WTC11 (cell line): ENCODE measurements at places on chromosomes 5 and 9. TPM values are rescaled to one million over a fixed set of nuclear protein-coding genes. Genes with fewer than 3 reads are reported as not detected.

ANKRD31 gene
- total RNA-seq = 0.09 to 0.18 TPM (median 0.09 TPM) in 3 replicates

WNT8A gene
- 0.16 TPM in 1 of 3 replicates, not detected in the others for total RNA-seq

FGD3 gene
- total RNA-seq = 1.7 to 1.9 TPM (median 1.8 TPM) in 3 replicates

BHMT2 gene
- 0.11 to 0.27 TPM in 2 of 3 replicates, not detected in the other for total RNA-seq

KIF4B gene
- total RNA-seq = 0.07 to 0.09 TPM in 2 of 3 replicates, not detected in the other

LCN10 gene
- 2.4 to 3.7 TPM (median 3.3 TPM) in 3 replicates for total RNA-seq

NR4A3 gene
- total RNA-seq = 0.46 to 0.57 TPM (median 0.50 TPM) in 3 replicates

LECT2 gene
- not detected in 3 replicates for total RNA-seq

SLC34A3 gene
- total RNA-seq = 0.13 to 0.23 TPM (median 0.14 TPM) in 3 replicates

FAM53C gene
- total RNA-seq = 51.3 to 56.2 TPM (median 53.0 TPM) in 3 replicates

- H3K36me3 ChIP-seq = peaks cover 11% of the 10 kb centered on the region
- no peak for DNase-seq
- peaks cover 4% of the 10 kb centered on the region; the same call in 1 of the 2 replicates for H3K4me1 ChIP-seq
Measured at GRCh38 chr5:12141496-12141895, 237.2 kb upstream of the CTNND2 start.

- H3K4me1 ChIP-seq = no peaks in the 10 kb centered on the region
- H3K27me3 ChIP-seq = peaks cover 3% of the 10 kb centered on the region; the same call in 1 of the 2 replicates
- no peak overlapping the region for H3K4me3 ChIP-seq
Measured at GRCh38 chr5:27821681-27822080, 783.3 kb upstream of the CDH9 start.

DNA sequence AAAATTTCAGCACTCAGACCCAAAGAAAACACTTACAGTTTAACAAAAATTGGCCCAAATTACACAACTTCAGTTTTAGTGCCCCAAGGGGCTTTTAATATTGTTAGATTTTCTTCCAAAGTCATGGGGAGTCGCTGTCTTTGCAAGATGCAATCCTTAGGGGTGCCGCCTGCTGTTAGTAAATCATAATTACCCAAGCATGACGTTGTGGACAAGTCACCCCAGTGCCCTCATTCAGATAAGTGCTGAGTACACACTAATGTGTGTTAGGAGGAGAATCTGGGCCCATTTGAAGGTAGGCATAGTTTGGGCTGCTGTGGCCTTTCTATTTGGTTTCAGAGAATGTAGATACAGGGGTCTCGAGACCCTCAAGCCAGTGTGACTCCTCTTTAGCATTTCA is 138.1 kb downstream of the SV2C start:
- H3K27ac ChIP-seq = no peak overlapping the region
- no peak overlapping the region for H3K4me3 ChIP-seq
- no peaks in the 10 kb centered on the region for H3K36me3 ChIP-seq
- no peak for DNase-seq
- no peaks in the 10 kb centered on the region for H3K27me3 ChIP-seq
- peaks cover 4% of the 10 kb centered on the region; the same call in 1 of the 2 replicates for H3K4me1 ChIP-seq

DNA sequence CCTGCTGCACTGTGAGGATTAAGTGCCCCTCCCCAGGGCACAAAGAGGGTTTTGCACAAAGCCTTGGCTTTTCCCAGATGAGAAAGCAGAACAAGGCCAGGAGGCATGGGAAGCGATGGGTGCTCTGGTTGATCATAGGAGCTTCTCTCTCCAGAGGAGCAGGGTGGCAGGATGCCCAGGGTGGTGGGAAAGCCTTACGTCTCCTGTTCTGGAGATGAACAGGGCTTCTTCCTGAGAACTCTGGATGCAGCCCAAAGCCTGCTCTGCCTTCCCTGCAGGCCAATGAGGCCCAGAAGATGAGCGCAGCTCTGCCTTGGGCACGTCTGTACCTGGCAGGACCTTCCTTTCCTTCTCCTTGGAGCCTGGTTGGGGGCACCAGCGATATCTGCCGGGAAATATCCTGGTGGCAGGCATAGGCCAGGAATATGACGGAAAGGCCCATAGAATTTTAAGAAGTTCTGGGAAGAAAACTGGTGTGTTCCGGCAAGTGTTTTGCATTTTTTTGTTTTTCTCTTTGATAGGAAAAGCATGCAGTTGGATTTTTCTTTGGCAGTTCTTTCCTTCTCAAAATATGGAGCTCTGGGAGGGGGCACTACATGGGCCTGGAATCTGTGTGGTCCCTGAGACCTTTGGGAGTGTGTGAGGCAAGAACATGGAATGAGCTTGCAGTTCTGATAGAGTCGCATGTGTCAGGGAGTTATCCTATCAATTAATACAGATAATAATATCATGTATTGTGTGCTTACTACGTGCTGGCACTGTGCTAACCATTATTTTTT is 253.2 kb upstream of the KLF4 start:
- no peaks in the 10 kb centered on the region for H3K36me3 ChIP-seq
- no peak overlapping the region for H3K4me3 ChIP-seq
- DNase-seq = no peak
- H3K27ac ChIP-seq = no peak overlapping the region
- H3K4me1 ChIP-seq = peaks cover 5% of the 10 kb centered on the region; the same call in 1 of the 2 replicates

- no peak overlapping the region for H3K4me3 ChIP-seq
- no peaks in the 10 kb centered on the region; the same call in 1 of the 2 replicates for H3K27me3 ChIP-seq
- no peak for DNase-seq
- H3K27ac ChIP-seq = no peak overlapping the region
- H3K4me1 ChIP-seq = no peaks in the 10 kb centered on the region
Measured at GRCh38 chr5:35554016-35554415, 63.6 kb upstream of the SPEF2 start.

GRCh38 chr5:5432020-5432707 is 9.7 kb downstream of the ICE1 start:
- H3K27me3 ChIP-seq = no peaks in the 10 kb centered on the region
- DNase-seq = no peak
- H3K27ac ChIP-seq = no peak overlapping the region
- 0 out of 2 replicates have a peak, but pooled peaks cover under 1% of the 10 kb centered on the region for H3K36me3 ChIP-seq

- H3K27ac ChIP-seq = no peak overlapping the region
- H3K27me3 ChIP-seq = no peaks in the 10 kb centered on the region
- peaks cover 16% of the 10 kb centered on the region for H3K4me1 ChIP-seq
- DNase-seq = no peak
Measured at GRCh38 chr5:160108124-160108523, 11.1 kb downstream of the PWWP2A start.

GRCh38 chr9:89525446-89526374 is 27.8 kb upstream of the SEMA4D start:
- no peak for DNase-seq
- H3K27me3 ChIP-seq = no peaks in the 10 kb centered on the region
- peaks cover 6% of the 10 kb centered on the region for H3K4me1 ChIP-seq

DNA sequence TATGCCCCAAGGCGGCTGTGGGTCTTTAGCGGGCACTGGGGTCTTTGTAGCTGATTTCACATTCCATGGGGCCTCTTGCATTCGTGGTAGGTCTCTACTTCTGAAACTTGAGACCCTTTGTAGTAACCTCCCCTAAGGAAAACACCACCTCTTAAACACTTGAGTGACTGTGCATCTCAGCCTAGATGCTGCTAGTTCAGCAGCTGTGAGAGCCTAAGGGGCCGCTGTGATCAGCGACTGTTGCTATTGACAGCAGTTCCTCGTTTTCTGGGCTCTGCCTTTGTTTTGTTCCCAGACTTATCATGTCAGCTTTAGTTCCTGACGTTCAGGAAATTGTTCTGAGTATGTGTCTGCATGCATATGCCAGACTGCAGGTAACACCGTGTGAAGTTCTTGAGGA is 171.2 kb downstream of the HSPA4 start:
- DNase-seq = no peak
- peaks cover 6% of the 10 kb centered on the region; the same call in 1 of the 2 replicates for H3K4me1 ChIP-seq
- H3K4me3 ChIP-seq = no peak overlapping the region
- no peak overlapping the region for H3K27ac ChIP-seq

DNA sequence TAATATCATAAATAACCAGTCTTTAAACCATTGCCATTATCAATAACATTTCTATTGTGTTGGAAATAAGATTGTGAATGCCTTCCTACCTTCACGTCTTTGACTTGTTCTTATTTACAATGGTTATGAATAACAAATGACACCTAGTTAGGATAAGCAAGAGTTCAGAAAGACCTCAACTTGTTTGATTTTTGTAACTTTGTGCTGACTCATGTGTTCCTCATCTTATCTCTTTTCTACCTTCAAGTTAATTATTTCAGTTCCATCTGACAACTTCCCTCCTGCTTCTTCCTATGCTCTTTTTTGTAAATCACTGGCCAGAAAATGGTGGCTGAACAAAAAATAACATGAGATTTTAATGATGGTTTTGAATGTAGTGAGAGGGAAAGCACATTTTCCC is 538.5 kb upstream of the TUSC1 start:
- H3K36me3 ChIP-seq = peaks cover 22% of the 10 kb centered on the region
- no peak for DNase-seq
- H3K27me3 ChIP-seq = no peaks in the 10 kb centered on the region
- no peak overlapping the region for H3K4me3 ChIP-seq

GRCh38 chr9:93721417-93721965 is 145.1 kb downstream of the PHF2 start:
- no peaks in the 10 kb centered on the region for H3K36me3 ChIP-seq
- no peaks in the 10 kb centered on the region for H3K27me3 ChIP-seq
- H3K4me1 ChIP-seq = no peaks in the 10 kb centered on the region
- H3K4me3 ChIP-seq = no peak overlapping the region
- H3K27ac ChIP-seq = no peak overlapping the region
- no peak for DNase-seq

- H3K4me1 ChIP-seq = peaks cover 4% of the 10 kb centered on the region
- H3K27me3 ChIP-seq = peaks cover 3% of the 10 kb centered on the region
- H3K4me3 ChIP-seq = no peak overlapping the region
- H3K36me3 ChIP-seq = peaks cover 3% of the 10 kb centered on the region; the same call in 1 of the 2 replicates
Measured at GRCh38 chr5:175738126-175738525, 80.3 kb downstream of the HRH2 start.

DNA sequence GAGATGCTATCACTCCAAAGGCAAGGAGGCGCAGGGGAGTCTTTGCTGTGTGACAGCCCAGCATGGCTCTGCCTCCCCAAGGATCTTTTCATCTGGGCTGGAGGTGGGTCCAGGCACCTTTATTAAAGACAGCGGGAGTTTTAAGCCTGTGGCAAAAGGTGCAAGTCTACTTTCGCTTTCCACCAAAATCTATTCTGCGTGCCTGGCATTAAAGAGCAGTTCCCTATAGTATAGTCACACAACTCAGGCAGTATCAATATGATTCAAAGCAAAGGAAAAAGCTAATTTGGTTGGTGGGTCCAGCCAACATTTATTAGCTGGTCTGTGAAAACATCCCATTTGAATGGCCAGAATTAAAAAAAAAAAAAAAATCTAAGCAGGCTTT is 398.7 kb downstream of the EBF1 start:
- peaks cover 3% of the 10 kb centered on the region; the same call in 1 of the 2 replicates for H3K27me3 ChIP-seq
- H3K27ac ChIP-seq = no peak overlapping the region
- H3K4me1 ChIP-seq = peaks cover 63% of the 10 kb centered on the region
- no peaks in the 10 kb centered on the region for H3K36me3 ChIP-seq
- H3K4me3 ChIP-seq = no peak overlapping the region
- no peak for DNase-seq

GRCh38 chr9:109487247-109487646 is 10.9 kb downstream of the PTPN3 start:
- DNase-seq = no peak
- H3K4me1 ChIP-seq = no peaks in the 10 kb centered on the region; the same call in 1 of the 2 replicates
- no peaks in the 10 kb centered on the region; the same call in 1 of the 2 replicates for H3K27me3 ChIP-seq
- no peak overlapping the region for H3K27ac ChIP-seq
- no peak overlapping the region for H3K4me3 ChIP-seq

DNA sequence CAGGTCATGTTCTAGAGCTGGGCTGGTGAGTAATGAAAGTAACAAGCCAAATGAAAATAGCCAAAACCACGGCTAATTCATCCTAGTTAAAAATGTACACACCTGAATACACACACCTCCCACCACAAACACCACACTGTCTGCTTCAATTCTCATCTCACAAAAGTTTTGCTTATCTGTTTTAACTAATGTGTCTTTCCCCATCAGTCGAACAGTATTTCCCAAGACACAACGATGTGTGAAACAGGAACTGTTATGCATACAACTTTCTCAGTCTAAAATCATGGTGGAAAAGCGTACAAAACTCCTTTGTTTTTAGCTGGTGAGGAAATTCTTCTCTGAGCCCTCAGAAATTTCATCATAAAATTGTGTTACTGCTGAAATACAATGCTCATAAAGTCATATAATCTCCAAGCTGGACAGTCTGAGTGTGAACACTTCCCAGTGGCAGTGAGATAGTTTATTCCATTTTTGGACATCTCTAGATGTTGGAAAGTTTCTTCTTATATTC is 242.4 kb downstream of the EFNA5 start:
- H3K27ac ChIP-seq = no peak overlapping the region
- no peak for DNase-seq
- no peaks in the 10 kb centered on the region for H3K27me3 ChIP-seq
- no peaks in the 10 kb centered on the region for H3K36me3 ChIP-seq
- H3K4me3 ChIP-seq = no peak overlapping the region
- H3K4me1 ChIP-seq = no peaks in the 10 kb centered on the region

DNA sequence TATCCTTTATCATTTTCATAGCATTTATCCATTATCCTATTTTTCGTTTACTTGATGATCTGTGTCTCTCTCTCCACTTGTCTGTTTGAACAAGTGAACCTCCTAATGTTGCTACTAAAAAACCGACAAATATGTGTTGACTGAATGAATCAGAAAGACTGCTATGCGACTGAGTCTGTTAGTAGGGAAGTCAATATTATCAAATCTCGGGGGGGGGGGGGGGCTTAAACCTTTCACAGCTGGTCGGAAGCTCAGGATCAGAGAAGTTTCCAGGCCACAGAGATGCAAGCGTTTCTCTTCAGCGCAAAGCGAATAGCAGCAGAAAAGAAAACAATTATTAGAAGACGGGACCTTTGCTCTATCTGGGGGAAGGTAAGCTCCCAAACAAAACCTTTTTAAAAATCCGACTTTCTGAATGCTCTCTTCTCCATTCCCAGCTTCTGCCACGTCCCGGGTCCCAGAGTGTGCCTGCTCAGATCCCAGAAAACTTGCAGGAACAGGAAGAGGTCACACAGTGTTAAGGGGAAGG is 412 bp downstream of the RIOK2 start:
- H3K4me1 ChIP-seq = peaks cover 13% of the 10 kb centered on the region
- peaks cover 32% of the 10 kb centered on the region for H3K36me3 ChIP-seq
- no peak for DNase-seq
- peak overlapping the region; percentile 100 for H3K27ac ChIP-seq
- peak overlapping the region; percentile 92 for H3K4me3 ChIP-seq

GRCh38 chr9:110106661-110107060 is 101.3 kb downstream of the C9orf152 start:
- no peak overlapping the region for H3K27ac ChIP-seq
- H3K4me3 ChIP-seq = no peak overlapping the region
- H3K4me1 ChIP-seq = peaks cover 74% of the 10 kb centered on the region
- H3K36me3 ChIP-seq = no peaks in the 10 kb centered on the region
- no peaks in the 10 kb centered on the region for H3K27me3 ChIP-seq
- no peak for DNase-seq

GRCh38 chr5:108521841-108522506 is 140.1 kb upstream of the FBXL17 start:
- no peak for DNase-seq
- H3K27me3 ChIP-seq = peaks cover 7% of the 10 kb centered on the region
- peaks cover 23% of the 10 kb centered on the region for H3K36me3 ChIP-seq

GRCh38 chr9:126499005-126499910 is 114.5 kb upstream of the LMX1B start:
- DNase-seq = peak; percentile 54
- peak overlapping the region; percentile 77 for H3K4me3 ChIP-seq
- peaks cover 12% of the 10 kb centered on the region for H3K27me3 ChIP-seq
- peaks cover 13% of the 10 kb centered on the region for H3K4me1 ChIP-seq
- no peak overlapping the region for H3K27ac ChIP-seq
- H3K36me3 ChIP-seq = no peaks in the 10 kb centered on the region
